ENCODE measurements at places on chromosomes 3 and 15.

DNA sequence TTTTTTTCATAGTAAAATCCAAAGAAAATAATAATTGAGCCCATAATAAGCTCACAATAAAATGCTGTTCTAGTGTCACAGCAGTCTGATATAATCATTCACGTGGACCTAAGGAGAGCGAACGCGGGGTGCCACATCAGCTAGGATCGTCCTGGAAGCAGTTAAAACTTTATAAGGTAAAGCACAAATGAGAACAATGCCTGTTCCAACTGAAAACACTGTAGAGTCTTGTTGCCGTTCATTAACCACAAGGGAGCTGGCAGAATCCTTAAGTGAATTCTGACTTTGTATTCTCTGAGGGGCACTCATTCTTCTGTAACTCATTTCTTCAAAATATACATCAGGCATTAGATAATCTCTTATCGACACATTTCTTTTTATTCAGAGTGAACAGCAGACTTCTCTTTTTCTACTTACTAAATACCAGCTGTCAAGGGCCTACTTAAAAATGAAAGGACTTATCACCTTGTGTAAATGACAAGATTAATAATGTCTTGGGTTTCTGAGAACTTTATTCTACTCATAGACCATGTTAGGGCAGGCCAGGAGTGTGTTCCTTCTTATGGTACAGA lies 524.6 kb downstream of the MECOM start:
- no peak for DNase-seq

- no peak for DNase-seq
These were observed 343.7 kb downstream of the NSUN3 start for GRCh38 chr3:94406595-94406994.

GRCh38 chr15:77846360-77846759 lies 213.6 kb upstream of the LINGO1 start:
- DNase-seq = no peak

GRCh38 chr15:90907051-90907660 lies 4.1 kb downstream of the MAN2A2 start:
- DNase-seq = no peak

GRCh38 chr15:23403550-23403949 lies 43.5 kb downstream of the GOLGA6L2 start:
- no peak for DNase-seq

GRCh38 chr15:52331490-52332240 lies 36.1 kb upstream of the MYO5C start:
- no peak for DNase-seq
